Uterus (tissue), 4 donors: ENCODE measurements at places on chromosomes 6 and 20. TPM values are rescaled to one million over a fixed set of nuclear protein-coding genes. Genes with fewer than 3 reads are reported as not detected.

Gene SIRPD
- total RNA-seq = not detected

DNA sequence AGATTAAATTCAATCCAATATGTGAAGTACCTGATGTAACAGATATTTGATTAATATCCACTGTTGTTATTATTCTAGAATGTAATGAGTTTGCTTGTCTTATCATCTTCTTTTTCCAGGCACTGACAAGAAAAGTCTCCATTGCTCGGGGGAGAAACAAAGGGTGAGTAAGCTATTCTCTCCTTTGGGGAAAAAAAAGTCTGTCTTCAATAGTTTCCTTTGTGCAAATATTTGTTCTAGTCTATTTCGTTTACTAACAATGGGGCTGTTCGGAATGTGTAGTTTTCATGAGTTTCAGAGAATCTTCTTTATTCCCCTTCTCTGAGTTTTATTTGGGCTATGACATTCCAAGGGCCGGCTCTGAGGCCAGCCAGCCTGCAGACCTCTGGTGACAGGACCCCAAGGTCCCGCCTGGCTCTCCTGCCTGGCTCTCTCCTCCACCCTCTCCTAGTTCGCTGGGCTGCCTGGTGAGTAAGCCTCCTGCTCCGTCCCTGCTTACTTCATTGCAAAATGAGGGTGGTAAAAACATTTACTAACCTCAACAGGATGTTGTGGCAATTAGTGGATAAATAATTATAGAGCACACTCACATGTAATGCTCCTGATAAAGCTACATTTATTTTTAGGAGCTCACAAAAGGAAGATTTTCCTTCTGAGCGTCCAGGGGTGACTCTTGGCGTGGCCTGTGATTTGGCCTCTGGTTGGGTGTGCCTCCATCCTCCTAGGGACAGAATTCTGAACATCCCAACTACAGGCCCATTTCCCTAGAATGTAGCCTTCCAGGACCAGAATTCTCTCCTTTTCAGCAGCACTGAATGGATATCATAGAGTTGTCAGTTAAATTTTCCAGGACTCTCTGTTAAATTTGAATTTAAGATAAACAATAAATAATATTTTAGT, 43.1 kb upstream of the SNX9 start:
- H3K27me3 ChIP-seq = no peaks in the 10 kb centered on the region
- H3K4me3 ChIP-seq = no peak overlapping the region
- H3K36me3 ChIP-seq = no peaks in the 10 kb centered on the region
- no peak for DNase-seq
- no peaks in the 10 kb centered on the region for H3K4me1 ChIP-seq

Gene HTR1B
- 1.1 TPM for total RNA-seq

Gene SAPCD1
- total RNA-seq = not detected

DNA sequence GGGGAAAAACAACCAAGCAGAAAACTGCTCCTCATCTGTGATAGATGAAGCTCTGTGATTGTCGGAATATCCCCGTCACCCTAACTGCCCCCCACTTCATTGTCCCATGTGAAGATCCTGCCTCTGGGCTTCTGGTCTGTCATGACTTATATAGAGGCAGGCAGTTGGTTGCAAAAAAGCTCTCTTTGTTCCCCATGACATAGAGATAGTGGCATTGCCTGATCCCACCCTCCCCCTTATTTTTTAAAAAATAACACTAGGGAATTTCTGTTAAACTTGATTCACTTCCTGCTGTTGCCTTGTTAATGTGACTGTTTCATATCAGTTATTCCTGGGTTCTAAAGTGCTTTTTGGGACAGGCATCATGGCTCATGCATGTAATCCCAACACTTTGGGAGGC, 203.1 kb downstream of the JARID2 start:
- H3K27me3 ChIP-seq = no peaks in the 10 kb centered on the region
- no peak for DNase-seq
- H3K27ac ChIP-seq = no peak overlapping the region
- no peaks in the 10 kb centered on the region for H3K4me1 ChIP-seq

DNA sequence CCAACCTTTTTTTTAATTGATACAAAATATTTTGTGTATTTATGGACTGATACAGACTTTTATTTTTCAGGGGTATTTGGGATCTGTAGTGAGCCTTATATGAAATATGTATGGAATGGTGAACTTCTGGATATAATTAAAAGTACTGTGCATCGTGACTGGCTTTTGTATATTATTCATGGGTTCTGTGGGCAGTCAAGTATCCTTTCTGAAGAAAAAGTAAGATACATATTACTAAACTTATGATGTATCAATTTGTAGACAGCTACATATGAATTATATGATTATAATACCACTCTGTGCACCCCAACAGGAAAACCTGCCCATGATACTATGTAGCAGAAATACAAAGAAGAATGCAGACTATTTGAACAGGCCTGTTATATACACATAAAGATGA, 47.2 kb downstream of the FIG4 start:
- no peaks in the 10 kb centered on the region for H3K27me3 ChIP-seq
- no peaks in the 10 kb centered on the region for H3K36me3 ChIP-seq
- H3K27ac ChIP-seq = no peak overlapping the region
- no peak overlapping the region for H3K4me3 ChIP-seq

- no peaks in the 10 kb centered on the region for H3K36me3 ChIP-seq
- no peaks in the 10 kb centered on the region for H3K27me3 ChIP-seq
- DNase-seq = no peak
- H3K27ac ChIP-seq = no peak overlapping the region
- H3K4me1 ChIP-seq = no peaks in the 10 kb centered on the region
Observed at GRCh38 chr6:107806691-107807090, 17.4 kb downstream of the SCML4 start.

Gene CNR1
- total RNA-seq = 8.2 TPM

GRCh38 chr20:19583532-19584175, 174.4 kb upstream of the RIN2 start:
- no peak overlapping the region for H3K27ac ChIP-seq
- no peak overlapping the region for H3K4me3 ChIP-seq
- no peaks in the 10 kb centered on the region for H3K27me3 ChIP-seq

Gene BPIFB2
- total RNA-seq = not detected

GRCh38 chr6:72861059-72861458, 239.2 kb downstream of the KCNQ5 start:
- DNase-seq = no peak
- H3K4me1 ChIP-seq = no peaks in the 10 kb centered on the region
- no peak overlapping the region for H3K4me3 ChIP-seq

DNA sequence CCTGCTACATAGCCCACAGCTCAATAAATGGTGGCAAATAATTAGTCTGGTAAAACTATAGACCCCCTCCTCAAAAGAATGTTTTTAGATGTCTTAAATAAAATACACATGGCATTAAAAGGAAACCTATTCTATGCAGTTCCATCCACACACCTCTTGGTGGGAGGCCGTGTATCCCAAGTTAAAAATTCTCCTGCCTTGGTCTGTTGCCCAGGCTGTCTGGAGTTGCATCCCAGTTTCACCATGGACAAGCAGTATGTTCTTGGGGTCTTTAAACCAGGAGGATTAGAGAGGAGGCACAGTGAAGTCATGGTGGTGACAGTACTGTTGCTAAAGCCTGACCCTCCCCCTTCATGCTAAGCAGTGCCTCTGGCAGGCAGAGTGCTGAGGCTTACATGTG, 95.5 kb downstream of the SULF2 start:
- H3K27ac ChIP-seq = no peak overlapping the region
- H3K4me3 ChIP-seq = no peak overlapping the region
- H3K36me3 ChIP-seq = no peaks in the 10 kb centered on the region
- no peaks in the 10 kb centered on the region for H3K27me3 ChIP-seq
- H3K4me1 ChIP-seq = no peaks in the 10 kb centered on the region

DNA sequence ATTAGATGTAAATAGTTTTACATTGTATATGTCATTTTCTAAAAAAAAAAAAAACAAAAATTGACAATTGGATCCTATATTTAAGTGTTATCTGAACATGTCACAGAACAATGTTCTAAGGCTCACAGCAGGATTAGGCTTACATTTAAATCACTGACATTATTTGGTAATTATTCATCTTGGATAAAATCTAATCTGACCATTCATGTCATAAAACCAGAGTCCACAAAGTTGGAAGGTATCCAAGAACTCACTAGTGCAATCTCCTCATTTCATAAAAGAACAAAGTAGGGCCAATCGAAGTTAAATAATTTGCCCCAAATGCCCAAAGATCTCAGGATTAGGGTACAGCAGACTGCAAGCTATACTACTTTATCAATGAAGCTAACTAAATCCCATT, 73.0 kb downstream of the PDSS2 start:
- no peak overlapping the region for H3K27ac ChIP-seq
- H3K27me3 ChIP-seq = no peaks in the 10 kb centered on the region
- H3K4me1 ChIP-seq = no peaks in the 10 kb centered on the region
- no peaks in the 10 kb centered on the region for H3K36me3 ChIP-seq

- H3K27me3 ChIP-seq = no peaks in the 10 kb centered on the region
- no peaks in the 10 kb centered on the region for H3K4me1 ChIP-seq
- no peak for DNase-seq
- no peak overlapping the region for H3K4me3 ChIP-seq
Observed at GRCh38 chr6:150830439-150831165, 34.9 kb upstream of the MTHFD1L start.

DNA sequence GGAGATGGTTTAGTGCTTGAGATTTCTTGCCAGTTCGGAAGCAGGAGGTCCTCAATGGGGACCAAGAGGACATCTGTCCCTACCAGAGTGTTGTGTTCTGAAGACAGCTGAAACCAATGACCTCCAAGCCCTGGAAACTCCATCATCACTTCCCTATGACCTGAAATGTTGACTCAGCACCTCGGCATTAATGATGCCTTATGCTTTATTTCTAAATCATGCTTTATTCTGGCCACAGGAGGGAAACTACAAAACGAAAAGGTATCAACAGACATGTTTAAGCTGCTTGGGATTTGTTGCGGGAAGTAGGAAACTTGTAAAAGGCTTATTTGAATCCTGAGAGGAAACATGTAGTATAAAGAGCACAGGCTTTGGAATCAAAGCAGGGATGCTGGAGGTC, 389.1 kb upstream of the CHD6 start:
- no peaks in the 10 kb centered on the region for H3K27me3 ChIP-seq
- H3K36me3 ChIP-seq = no peaks in the 10 kb centered on the region

Gene MUC22
- total RNA-seq = not detected

Gene PPP1R16B
- total RNA-seq = 12.9 TPM

- no peaks in the 10 kb centered on the region for H3K4me1 ChIP-seq
- H3K27me3 ChIP-seq = no peaks in the 10 kb centered on the region
- H3K4me3 ChIP-seq = no peak overlapping the region
- no peak for DNase-seq
Observed at GRCh38 chr20:50403565-50404418, 106.4 kb upstream of the PTPN1 start.

Gene TFAP2C
- total RNA-seq = 1.1 TPM

DNA sequence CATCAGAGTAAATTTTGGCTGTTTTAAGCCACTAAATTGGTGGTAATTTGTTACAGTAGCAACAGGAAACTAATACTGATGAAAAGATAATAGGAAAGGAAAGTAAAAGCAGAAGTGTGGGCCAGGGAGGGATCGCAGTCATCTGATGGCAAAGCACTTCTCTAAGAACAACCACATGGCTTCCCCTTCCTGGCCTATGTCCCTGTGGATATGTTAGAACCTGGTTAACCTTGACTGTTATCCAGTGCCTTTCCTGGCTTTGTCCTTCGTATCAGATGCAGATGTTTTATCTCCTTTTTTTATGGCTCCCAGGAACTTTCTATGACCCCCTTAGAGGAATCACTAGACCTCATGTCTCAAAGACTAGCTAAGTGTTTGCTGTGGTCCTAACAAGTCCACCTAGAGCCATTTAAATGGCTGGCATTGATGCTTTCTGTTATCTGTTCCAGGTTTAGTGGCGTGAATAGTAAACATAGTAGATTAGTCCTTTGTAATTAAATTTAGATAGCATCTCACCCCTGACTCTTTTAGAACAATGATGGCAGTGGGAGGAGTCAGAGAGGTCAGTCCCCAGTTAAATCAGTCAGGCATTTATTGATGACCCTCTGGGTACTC, 79.2 kb upstream of the PHACTR2 start:
- no peak overlapping the region for H3K4me3 ChIP-seq
- H3K27ac ChIP-seq = no peak overlapping the region
- no peak for DNase-seq
- no peaks in the 10 kb centered on the region for H3K4me1 ChIP-seq

- no peaks in the 10 kb centered on the region for H3K27me3 ChIP-seq
- no peak overlapping the region for H3K27ac ChIP-seq
- no peaks in the 10 kb centered on the region for H3K36me3 ChIP-seq
- no peak overlapping the region for H3K4me3 ChIP-seq
Observed at GRCh38 chr6:134070271-134070670, 17.8 kb upstream of the SLC2A12 start.

Gene OR12D1
- not detected for total RNA-seq

Gene C20orf141
- not detected for total RNA-seq

- H3K4me1 ChIP-seq = no peaks in the 10 kb centered on the region
- no peaks in the 10 kb centered on the region for H3K27me3 ChIP-seq
- no peak overlapping the region for H3K27ac ChIP-seq
- no peaks in the 10 kb centered on the region for H3K36me3 ChIP-seq
- no peak overlapping the region for H3K4me3 ChIP-seq
- DNase-seq = no peak
Observed at GRCh38 chr6:52495922-52496321, 75.8 kb downstream of the EFHC1 start.

Gene OPRM1
- total RNA-seq = not detected

GRCh38 chr6:164379795-164380194, 929.6 kb downstream of the C6orf118 start:
- no peak overlapping the region for H3K4me3 ChIP-seq
- no peaks in the 10 kb centered on the region for H3K4me1 ChIP-seq
- DNase-seq = no peak
- H3K27ac ChIP-seq = no peak overlapping the region
- H3K36me3 ChIP-seq = no peaks in the 10 kb centered on the region
- no peaks in the 10 kb centered on the region for H3K27me3 ChIP-seq

DNA sequence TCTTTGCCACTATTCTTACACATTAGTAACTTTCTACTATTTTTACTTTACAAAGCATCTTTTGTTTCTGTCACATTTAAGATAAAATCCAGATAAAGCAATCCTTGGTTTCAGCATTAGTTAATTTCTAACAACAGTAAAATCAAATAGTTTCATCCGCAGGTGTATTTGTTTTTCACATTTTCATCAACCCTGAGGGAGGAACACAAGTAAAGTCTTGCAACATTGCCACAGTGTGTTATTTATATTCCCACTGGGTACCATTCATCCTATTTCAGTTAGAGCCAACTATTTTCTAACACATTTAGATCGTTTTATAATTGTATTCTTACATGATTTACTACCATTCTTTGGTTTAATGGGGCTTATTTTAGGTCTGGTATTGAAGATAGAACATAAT, 908.7 kb upstream of the CITED2 start:
- no peak overlapping the region for H3K4me3 ChIP-seq
- H3K36me3 ChIP-seq = no peaks in the 10 kb centered on the region
